ENCODE measurements at places on chromosomes 16 and 17.

GRCh38 chr17:14859542-14859941 is 405.6 kb downstream of the PMP22 start:
- no peak for DNase-seq

- no peak for DNase-seq
Observed at GRCh38 chr16:67943619-67944504, at the start of gene LCAT. Gene LCAT (minus strand): TSS chr16:67944120. CDS start chr16:67944101, 19 bp downstream.

GRCh38 chr17:27659683-27660082 is 28.7 kb downstream of the LGALS9 start:
- no peak for DNase-seq

GRCh38 chr17:49545007-49545660 is 30.5 kb upstream of the NXPH3 start:
- DNase-seq, result no peak

DNA sequence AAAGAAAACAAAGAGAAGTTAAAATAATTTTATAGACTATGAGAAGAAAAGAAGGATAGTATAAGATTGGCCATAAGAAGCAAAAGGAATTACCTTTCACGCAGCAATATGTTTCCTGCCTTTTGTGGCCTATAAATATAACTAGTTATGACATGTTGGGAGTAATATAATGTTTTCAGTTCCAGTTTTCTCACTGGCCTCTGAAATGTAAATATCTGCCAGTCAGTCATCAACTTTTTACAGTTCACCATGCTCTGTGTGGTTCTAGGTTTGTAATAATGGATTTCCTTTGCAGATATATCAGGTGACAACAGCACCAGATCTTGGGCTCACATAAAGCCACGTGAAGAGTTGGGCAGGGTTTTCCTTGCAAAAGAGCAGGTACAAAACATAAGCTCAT is 94.3 kb downstream of the ABCA8 start:
- no peak for DNase-seq

DNA sequence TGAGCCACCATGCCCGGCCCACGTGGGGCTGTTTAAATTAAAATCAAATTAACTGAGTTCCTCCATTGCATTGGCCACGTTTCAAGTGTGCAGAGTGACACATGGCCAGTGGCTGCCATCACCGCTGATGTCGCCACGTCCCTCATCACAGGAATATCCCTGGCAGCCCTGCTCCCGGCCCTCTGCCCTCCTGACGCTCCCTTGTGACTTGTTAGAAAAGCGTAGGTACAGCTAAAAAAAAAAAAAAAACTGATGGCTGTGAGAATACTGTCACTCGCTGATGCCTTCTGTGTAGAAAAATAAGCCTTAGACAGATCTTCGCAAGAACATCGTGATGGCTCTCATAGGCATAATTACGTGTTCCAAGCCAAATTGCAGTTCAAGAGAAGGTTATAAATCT is 21.7 kb downstream of the CARHSP1 start:
- no peak for DNase-seq

GRCh38 chr17:41913798-41914197 is 5.0 kb downstream of the ACLY start:
- no peak for DNase-seq

DNA sequence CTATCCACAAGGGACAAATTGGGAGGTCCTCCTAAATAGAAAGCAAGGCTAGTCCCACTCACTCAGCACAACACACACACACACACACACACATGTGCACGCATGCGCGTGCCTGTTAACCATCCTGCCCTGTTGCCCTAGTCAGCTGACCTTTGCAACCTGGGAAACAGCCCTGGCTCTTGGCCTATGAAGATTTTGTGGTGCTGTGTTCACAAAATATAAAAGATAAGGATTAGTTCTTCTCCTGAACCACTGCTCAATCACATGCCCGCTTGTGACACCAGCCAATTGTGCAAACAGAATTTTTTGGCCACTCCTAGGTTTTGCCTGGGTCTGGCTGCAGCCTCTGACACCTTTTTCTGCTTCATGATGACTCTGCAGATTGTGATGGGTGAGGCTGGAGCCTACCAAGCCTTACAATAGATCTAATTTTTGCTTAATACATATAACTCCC is 3.3 kb upstream of the CES1 start:
- DNase-seq, result no peak

- DNase-seq, result peak; percentile 18
Observed at GRCh38 chr16:10385725-10386516, at the start of gene ATF7IP2. Gene ATF7IP2 (plus strand): TSS chr16:10386061. CDS start chr16:10430621, 44,560 bp downstream.

- no peak for DNase-seq
Observed at GRCh38 chr17:29084541-29085146, 41.7 kb downstream of the PIPOX start.

DNA sequence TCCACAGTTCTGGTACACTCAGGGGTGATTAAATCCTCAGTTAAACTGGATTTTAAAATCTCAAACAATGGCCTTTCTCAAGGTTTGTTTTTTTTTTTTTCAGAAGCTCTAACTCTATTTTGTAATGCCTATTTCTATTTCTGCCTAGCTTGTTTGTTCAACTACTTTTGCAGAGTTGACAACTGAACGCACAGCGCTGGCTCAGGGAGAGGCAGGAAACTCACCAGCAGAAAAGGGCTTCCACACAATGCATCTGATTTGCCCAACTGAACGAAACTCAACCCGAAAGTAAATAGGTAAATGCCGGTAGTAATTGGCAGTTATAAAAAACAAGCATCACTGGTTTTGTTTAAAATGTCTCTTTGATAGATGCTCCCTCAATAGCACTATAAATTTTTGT is 52.7 kb upstream of the CNEP1R1 start:
- DNase-seq, result no peak

- no peak for DNase-seq
Observed at GRCh38 chr17:5511401-5512225, 25.2 kb downstream of the MIS12 start.

DNA sequence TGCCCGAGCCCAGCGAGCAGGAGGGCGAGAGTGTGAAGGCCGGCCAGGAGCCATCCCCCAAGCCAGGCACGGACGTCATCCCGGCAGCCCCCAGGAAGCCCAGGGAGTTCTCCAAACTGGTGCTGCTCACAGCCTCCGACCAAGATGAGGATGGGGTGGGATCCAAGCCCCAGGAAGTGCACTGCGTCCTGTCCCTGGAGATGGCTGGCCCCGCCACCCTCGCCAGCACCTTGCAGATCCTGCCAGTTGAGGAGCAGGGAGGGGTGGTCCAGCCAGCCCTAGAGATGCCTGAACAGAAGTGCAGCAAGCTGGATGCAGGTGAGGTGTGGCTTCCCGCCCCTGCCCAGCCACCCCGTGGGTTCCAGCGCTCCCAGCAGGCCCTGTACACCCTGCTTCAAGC is 18.0 kb downstream of the FLYWCH1 start:
- no peak for DNase-seq

DNA sequence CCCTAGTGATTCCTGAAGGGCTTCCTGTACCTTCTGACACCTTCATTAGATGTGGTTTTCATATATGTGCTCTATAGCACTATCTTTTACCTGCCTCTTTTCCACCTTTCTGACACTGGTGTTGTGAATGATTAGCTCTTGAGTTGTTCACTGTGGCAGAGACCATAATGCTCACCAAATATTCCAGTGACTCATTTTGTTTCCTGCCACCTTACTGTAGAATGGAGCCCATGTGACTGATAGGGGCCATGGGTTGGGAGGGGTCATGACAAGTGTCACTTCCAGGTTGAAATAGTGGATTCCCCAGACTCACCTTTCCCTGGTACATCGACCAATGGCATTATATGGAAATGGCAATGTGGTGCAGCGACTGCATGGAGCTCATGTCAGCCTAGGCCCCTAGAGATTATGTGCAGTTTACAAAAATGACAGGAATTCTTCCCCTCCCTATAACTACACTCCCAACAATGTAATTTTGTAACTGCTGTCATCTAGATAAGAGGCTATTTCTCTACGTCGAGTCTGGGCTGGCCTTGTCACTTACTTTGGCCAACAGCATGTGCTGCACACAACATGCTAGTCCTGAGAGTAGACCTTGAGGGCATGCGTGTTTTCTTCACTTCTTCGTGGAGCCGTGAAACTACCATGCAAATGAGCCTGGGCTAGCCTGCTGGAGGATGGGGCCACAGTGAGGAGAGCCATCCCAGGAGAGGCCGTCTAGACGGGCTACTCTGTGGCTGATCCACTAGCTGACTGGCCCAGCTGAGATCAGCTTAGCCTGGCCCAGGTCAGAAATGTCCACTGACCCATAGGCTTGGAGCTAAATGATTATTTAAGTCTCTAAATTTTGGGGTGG is 409.5 kb downstream of the CA10 start:
- DNase-seq, result no peak

GRCh38 chr17:66397486-66397885 is 95.1 kb downstream of the PRKCA start:
- DNase-seq, result no peak

DNA sequence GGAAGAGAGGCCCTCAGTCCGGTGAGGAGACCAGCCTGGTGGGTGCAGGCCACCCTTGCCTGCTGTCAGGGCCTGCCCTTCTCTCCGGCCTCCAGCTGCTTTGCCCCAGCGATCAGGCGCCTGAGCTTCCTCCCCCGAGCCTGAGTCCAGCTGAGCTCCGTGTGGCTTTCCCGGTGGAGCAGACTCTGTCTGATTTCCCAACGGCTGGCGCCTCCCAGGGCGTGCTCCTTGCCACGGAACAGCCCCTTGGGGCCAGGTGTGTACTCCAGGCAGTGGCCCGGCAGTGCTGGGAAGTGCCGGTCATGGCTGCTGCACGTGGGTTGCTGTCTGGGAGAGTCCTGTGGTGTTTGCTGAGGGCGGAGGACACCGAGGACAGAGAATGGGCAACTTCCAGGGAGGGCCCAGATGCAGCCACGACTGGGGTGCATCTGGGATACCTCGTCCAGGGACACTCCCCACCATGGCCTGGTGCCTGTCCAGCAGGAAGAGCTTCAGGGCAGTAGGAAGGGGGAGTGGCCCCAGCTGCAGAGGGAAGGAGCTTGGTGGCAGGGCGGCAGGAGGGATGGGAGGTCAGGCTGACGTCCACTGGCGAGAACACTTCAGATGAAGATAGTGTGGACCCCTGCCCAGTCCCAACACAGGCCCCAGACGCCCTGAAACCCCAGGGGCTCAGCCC is 22.5 kb downstream of the METRNL start:
- DNase-seq, result no peak
